ENCODE measurements at places on chromosomes 1 and 21.

DNA sequence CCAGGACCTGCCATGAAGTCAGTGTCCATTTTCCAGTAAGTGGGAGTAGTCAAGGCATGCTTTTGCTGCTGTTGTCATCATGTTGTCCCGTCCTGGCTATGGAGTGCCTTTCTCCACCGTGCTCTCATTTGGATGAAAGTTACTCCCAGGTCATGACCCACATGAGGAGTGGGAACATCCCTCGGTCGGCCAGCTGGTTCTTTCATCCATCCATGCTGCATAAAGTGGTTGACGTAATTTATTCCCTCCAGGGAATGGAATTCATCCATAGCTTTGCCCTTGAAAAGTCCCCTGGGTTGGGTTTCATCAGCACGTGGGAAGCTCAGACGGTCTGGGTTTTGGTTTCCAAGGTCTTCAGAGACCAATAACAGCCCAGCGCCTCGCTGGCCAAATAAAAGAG, 11.6 kb downstream of the PLA2G2A start:
- no peak for DNase-seq

GRCh38 chr1:48405940-48406339, 66.1 kb downstream of the SPATA6 start:
- no peak for DNase-seq

GRCh38 chr1:34113887-34114286, 51.1 kb downstream of the CSMD2 start:
- DNase-seq: peak; percentile 18

GRCh38 chr1:6157132-6157527, 23.0 kb downstream of the CHD5 start:
- DNase-seq: no peak

- no peak for DNase-seq
Observed at GRCh38 chr1:11256299-11256698, 6.1 kb downstream of the MTOR start.

GRCh38 chr1:87295445-87296110, 33.1 kb upstream of the LMO4 start:
- DNase-seq: no peak

- DNase-seq: no peak
Observed at GRCh38 chr1:245829826-245830225, 675.0 kb downstream of the KIF26B start.

GRCh38 chr1:3868464-3869006, 11.3 kb downstream of the DFFB start:
- no peak for DNase-seq

GRCh38 chr1:166721145-166721544, 118.1 kb upstream of the POGK start:
- no peak for DNase-seq

- DNase-seq: no peak
Observed at GRCh38 chr1:201295346-201295745, 12.0 kb downstream of the PKP1 start.

Measured in COR-L47 (cell line).